MV-4-11 (cell line): ENCODE measurements at places on chromosomes 4 and X.

DNA sequence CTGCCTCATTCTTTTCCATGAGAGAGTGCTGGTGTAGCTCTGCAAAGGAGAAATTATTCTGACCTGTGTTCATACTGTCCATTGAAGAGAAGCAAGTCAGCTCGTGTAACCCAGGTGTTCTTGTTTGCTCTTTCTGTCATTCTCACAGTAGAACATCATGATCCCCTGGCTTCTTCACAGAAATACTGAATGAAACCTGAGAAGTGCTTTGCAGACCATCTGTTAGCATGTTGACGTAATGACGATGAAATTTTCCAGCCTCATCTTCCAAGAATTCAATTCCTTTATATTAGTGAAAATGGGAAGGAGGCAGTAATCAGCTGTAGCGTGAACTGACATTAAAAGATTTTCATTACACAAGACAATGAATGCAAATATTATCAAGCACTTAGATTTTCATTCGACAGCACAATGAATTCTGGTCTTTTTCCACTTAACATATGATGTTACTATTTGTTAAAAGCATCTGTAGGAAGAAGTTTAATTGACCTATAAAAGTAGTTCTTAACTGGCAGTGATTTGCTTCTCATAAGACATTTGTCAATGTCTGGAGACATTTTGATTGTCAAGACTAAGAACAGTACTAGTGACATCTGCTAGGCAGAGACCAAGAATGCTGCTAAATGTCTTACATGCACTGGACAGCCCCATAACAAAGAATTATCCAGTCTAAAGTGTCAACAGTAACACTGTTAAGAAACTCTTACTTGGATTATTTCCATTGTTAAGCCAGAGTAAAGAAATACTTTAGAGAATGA is 246.3 kb downstream of the BANK1 start:
- no peak for DNase-seq

- DNase-seq: no peak
Measured at GRCh38 chrX:154799556-154800348, 5.5 kb downstream of the MPP1 start.

DNA sequence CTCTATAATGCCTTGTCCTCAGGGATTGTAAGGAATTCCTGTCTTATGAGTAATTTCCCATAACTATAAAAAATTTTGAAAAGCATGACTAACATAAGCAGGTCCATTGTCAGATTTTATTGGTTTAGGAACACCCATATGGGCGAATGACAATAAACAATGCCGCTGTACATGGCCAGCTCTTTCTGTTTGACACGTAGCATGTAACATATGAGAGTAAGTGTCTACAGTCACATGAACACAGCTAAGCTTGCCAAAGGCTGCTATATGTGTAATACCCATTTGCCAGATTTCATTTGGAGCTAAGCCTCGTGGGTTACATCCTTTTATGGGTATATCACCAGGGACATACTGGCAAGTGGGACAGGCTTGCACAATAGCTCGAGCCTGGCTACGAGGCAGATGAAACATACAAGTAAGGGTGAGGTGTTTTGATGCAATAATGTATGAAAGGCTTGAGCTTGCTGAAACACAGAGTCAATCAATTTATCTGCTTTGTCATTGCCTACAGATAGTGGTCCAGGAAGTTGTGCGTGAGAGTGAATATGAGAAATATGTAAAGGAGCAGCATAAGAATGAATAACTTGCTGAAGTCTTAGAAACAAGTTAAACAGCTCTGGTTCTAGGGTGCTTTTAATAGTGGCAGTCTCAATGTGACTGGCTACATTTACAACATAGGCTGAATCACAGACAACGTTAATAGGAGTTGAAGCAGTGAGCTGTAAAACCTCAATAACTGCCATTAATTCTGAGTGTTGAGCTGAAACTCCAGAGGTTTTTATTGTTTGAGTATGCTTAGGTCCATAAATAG is 67.4 kb upstream of the UGT2B10 start:
- DNase-seq: no peak

GRCh38 chr4:124343661-124344171 is 368.8 kb downstream of the ANKRD50 start:
- no peak for DNase-seq

DNA sequence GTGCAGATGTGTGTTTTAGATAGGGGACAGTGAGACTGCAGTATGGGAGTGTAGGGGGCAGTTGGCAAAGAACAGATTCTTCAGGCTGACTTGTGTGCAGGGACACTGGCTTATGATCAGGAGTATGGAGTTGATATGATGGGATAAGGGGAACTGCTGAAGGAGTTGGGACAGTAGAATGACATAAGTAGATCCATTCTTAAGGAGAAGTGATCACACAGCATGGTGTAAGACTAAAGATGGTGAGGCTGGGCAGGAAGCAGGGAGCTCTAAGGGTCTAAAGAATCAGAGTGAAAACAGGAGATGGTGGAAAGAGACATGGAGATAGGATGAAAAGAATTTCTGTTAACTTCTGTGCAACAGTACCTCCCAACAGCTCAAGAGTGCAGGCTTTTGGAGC is 70.7 kb downstream of the REELD1 start:
- no peak for DNase-seq

DNA sequence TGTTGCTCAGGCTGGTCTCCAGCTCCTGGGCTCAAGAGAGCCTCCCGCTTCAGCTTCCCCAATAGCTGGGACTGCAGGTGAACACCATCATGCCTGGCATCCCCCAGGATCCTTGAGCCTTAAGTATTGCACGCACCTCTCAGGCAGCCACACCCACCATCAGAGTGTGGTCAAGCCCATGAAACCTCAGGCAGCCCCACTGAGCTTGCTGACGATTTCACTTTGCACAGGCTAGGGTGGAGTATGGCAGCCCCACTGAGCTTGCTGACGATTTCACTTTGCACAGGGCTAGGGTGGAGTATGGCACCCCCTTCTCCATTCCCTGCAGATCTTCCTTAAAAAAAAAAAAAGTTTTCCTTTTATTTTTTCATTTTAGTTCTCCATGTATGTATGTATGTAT is 57.2 kb downstream of the RHOXF2B start:
- no peak for DNase-seq
